Activated CD4-positive, alpha-beta memory T cell treated with anti-CD3 and anti-CD28 coated beads, Interleukin-2, amount 10 ng/mL, durations not matched to agents 7 days and 5 days (primary cell): ENCODE measurements at places on chromosomes 3 and 15. TPM values are rescaled to one million over a fixed set of nuclear protein-coding genes. Genes with fewer than 3 reads are reported as not detected.

The LDHAL6B gene
- not detected for total RNA-seq

DNA sequence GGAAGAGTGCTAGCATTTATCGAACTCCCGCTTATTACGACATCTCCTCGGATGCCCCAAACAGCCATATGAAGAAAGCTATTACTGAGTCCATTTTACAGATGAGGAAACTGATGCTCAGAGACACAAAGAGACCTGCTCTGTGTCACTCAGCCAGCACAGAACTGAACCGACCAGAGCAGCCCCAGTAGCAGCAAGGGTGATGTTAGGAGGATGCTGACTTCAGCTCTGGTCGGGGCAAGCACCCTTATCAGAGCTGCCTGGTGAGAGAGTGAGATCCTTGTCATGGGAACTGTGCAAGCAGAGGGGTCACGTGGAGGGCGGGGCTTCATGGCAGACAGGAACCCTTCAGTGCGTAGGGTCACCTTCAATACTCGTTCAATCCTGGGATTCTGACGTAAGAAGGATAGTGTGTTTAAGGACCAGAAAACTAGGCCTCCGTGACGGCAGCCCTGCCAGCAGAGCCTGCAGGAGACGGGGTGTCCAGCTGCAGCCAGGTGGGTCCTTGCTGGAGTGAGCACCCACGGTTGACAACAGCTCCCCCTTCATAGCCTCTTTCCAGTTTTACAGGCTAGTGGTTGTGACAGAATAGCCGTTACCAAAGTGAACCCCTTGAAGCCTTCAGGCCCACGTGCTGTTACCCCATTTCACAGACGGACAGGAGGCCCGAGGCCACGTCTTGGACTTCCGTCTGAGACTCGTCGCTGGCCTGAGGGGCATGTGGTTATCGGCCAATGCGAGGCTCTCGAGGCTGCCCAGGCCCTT, 12.0 kb upstream of the IQSEC1 start:
- H3K27me3 ChIP-seq, result peaks cover 3% of the 10 kb centered on the region
- peaks cover 2% of the 10 kb centered on the region for H3K4me1 ChIP-seq
- H3K4me3 ChIP-seq, result no peak overlapping the region
- no peak for DNase-seq
- H3K27ac ChIP-seq, result no peak overlapping the region
- no peaks in the 10 kb centered on the region for H3K36me3 ChIP-seq

- no peak overlapping the region for H3K4me3 ChIP-seq
- no peak overlapping the region for H3K27ac ChIP-seq
Observed at GRCh38 chr3:72597756-72598195, 250.5 kb downstream of the SHQ1 start.

GRCh38 chr3:28726840-28727239, 378.2 kb upstream of the AZI2 start:
- H3K4me1 ChIP-seq, result no peaks in the 10 kb centered on the region
- H3K4me3 ChIP-seq, result no peak overlapping the region
- no peaks in the 10 kb centered on the region for H3K36me3 ChIP-seq
- H3K27me3 ChIP-seq, result no peaks in the 10 kb centered on the region

DNA sequence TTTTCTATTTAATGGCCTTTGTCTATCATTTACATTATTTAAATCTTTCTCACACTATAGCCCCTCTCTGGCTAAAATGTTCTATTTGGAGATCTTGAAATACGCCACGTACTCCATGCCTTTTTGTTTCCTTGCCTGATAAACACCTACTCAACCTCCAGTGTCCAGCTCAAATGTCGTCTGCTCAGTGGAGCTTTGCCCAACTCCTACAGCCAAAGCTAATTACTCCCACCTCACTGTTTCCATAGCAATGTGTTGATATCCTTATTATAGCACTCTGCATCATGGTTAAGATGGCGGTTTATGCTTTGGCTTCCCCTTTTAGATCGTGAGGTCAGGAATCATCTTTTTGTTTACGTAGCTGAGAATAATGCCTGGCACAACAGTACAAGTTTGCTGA, 55.9 kb downstream of the NGLY1 start:
- DNase-seq, result no peak
- H3K36me3 ChIP-seq, result peaks cover 41% of the 10 kb centered on the region
- no peak overlapping the region for H3K27ac ChIP-seq
- H3K27me3 ChIP-seq, result no peaks in the 10 kb centered on the region
- no peaks in the 10 kb centered on the region for H3K4me1 ChIP-seq

GRCh38 chr3:79954756-79955155, 187.0 kb upstream of the ROBO1 start:
- no peak overlapping the region for H3K4me3 ChIP-seq
- DNase-seq, result no peak
- no peaks in the 10 kb centered on the region for H3K4me1 ChIP-seq
- H3K27ac ChIP-seq, result no peak overlapping the region

DNA sequence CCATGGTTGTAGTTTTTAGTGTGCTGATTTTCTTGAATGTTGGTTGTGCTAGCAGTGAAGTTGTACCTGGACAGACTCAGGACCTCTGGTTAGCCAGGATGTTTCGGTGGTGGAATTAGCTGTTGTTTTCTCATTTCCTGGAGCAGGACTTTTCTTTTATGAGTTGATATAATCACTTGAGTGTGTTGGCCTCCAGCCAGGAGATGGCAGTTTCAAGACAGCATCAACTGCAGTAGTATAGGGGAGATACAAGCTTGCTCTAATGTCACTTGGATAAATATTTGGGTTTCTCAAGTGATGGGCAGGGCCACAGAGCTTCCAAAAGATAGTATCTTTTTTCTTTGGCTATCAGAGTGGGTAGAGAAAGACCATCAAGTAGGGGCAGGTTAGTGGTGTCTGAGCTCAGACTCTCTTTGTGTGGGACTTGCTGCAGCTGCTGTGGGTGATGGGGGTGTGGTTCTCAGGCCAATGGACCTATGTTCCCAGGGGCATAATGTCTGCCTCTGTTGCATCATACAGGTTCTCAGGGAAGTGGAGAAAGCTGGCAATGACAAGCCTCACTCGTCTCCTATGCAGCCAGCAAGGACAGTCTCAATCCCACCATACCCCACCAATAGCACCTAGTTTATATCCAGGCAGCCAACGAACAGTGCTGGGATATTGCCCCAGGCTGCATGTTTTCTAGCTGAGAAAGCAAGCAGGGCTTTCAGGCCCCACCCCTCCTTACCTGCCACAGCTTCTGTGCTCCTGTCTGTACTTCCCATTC, 14.6 kb upstream of the OR5K2 start:
- peaks cover 5% of the 10 kb centered on the region for H3K27me3 ChIP-seq
- peaks cover 6% of the 10 kb centered on the region for H3K4me1 ChIP-seq
- H3K4me3 ChIP-seq, result no peak overlapping the region
- no peak overlapping the region for H3K27ac ChIP-seq

DNA sequence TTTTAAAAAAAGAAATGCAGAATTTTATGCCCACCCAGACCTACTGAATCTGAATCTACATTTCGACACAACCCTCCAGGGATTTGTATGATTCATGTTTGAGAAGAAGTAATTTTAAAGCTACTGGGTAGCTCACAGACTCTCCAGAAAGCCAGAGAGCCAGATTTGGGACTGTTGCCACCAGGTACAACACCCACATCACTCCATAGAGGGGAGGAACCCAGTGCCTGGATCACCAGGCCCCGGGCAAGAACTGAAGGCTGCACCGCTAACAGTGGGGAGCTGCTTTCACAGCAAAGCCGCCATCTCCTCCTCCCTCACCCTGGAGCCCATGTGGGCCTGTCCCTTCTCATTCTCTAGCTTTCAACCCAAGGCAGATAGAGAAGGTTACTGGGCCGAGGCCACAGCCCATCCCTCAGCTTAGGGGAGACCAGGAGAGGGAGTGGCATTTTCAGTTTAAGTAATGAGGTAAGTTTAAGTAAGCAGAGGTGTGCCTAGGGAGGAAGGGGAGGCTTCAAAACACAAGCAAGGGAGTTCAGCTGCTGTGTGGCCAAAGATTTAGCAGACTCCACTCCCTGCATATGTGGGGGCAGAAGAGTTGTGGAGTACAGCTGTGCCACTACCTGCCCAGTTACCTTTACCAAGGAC, 109.8 kb downstream of the IL12A start:
- peaks cover 7% of the 10 kb centered on the region for H3K27me3 ChIP-seq
- H3K4me3 ChIP-seq, result no peak overlapping the region
- H3K27ac ChIP-seq, result no peak overlapping the region
- H3K36me3 ChIP-seq, result no peaks in the 10 kb centered on the region

DNA sequence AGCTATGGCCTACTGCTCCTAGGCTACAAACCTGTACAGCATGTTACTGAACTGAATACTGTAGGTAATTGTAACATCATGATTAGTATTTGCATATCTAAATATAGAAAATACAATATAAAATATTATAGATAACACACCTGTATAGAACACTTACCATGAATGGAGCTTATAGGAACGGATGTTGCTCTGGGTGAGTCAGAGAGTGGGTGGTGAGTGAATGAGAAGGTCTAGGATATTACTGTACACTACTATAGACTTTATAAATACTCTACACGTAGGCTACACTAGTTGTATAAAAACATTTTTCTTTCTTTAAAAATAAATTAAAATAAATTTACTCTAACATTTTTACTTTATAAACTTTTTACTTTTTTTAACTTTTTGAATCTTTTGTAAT, 224.0 kb upstream of the CBLB start:
- H3K4me3 ChIP-seq, result no peak overlapping the region
- no peak overlapping the region for H3K27ac ChIP-seq
- DNase-seq, result no peak
- H3K4me1 ChIP-seq, result no peaks in the 10 kb centered on the region
- H3K27me3 ChIP-seq, result no peaks in the 10 kb centered on the region
- no peaks in the 10 kb centered on the region for H3K36me3 ChIP-seq

- H3K4me1 ChIP-seq, result peaks cover 51% of the 10 kb centered on the region
- no peaks in the 10 kb centered on the region for H3K36me3 ChIP-seq
- H3K27me3 ChIP-seq, result no peaks in the 10 kb centered on the region
- no peak overlapping the region for H3K4me3 ChIP-seq
Observed at GRCh38 chr15:74387621-74388362, 20.3 kb upstream of the CYP11A1 start.

- no peaks in the 10 kb centered on the region for H3K36me3 ChIP-seq
- H3K27ac ChIP-seq, result no peak overlapping the region
- H3K27me3 ChIP-seq, result no peaks in the 10 kb centered on the region
- DNase-seq, result no peak
- H3K4me3 ChIP-seq, result no peak overlapping the region
Observed at GRCh38 chr3:77394046-77394445, 354.1 kb downstream of the ROBO2 start.

GRCh38 chr3:144175644-144176425, 204.2 kb downstream of the DIPK2A start:
- H3K27ac ChIP-seq, result no peak overlapping the region
- no peaks in the 10 kb centered on the region for H3K36me3 ChIP-seq
- H3K27me3 ChIP-seq, result no peaks in the 10 kb centered on the region

DNA sequence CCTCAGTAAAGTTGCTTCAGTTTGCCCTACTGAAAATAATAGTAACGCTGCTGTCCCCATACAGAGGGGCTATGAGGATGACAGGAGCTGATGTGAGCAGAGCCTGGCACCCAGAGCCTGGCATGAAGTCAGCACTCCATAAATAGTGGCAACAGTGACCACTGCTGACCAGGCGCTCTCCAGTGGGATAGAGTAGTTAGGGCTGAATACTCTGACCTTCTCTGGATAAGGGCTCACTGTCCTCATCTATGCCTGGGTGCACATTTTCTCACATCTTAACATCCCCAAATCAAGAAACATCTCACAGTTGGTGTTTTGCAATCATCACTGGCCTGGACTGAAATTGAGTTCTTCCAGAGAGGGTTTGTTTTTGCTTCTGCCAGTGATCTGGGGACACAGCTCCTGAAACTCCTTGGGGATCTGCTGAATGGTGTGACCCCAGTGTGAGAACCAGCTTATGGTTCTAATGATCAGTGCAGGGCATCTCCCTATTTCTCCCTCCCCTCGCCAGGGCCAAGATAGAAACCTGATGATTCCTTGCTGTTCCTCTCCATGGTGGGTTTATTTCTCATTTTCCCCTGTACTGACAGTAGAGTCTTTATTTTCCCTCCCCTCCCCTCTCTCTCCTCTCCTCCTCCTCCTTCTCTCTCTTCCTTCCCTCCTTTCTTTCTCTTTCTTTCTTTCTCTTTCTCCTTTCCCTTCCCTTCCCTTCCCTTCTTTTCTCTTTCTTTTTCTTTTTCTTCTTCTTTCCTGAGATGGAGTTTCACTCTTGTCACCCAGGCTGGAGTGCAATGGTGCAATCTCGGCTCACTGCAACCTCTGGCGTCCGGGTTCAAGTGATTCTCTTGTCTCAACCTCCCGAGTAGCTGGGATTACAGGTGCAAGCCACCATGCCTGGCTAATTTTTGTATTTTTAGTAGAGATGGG, 3.5 kb upstream of the PCSK6 start:
- DNase-seq, result no peak
- H3K27me3 ChIP-seq, result peaks cover 67% of the 10 kb centered on the region
- H3K4me1 ChIP-seq, result peaks cover 25% of the 10 kb centered on the region
- no peak overlapping the region for H3K27ac ChIP-seq
- H3K4me3 ChIP-seq, result no peak overlapping the region
- no peaks in the 10 kb centered on the region for H3K36me3 ChIP-seq

DNA sequence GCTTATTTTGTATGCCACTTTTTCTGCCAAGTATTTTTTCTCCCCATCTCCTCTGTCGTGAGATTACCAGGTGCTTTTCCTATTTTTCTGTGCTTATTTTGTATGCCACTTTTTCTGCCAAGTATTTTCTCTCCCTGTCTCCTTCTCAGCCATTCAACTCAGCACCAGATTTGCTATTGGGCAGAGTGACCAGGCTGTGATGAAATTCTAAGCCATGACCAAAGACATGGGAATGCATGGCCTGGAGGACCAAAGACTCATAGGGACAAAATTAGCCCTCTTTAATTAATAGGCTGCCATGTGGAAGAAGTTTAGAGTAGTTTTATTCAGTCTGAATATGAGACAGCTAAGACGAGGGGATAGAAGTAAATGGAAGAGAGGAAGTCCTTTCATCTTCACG, 257.4 kb downstream of the SQOR start:
- H3K36me3 ChIP-seq, result no peaks in the 10 kb centered on the region
- no peaks in the 10 kb centered on the region for H3K4me1 ChIP-seq
- no peak overlapping the region for H3K4me3 ChIP-seq
- no peak for DNase-seq
- H3K27ac ChIP-seq, result no peak overlapping the region

GRCh38 chr3:16848007-16848406, 36.7 kb upstream of the PLCL2 start:
- peaks cover 47% of the 10 kb centered on the region for H3K4me1 ChIP-seq
- H3K4me3 ChIP-seq, result no peak overlapping the region
- no peak overlapping the region for H3K27ac ChIP-seq
- peaks cover 8% of the 10 kb centered on the region for H3K36me3 ChIP-seq
- H3K27me3 ChIP-seq, result no peaks in the 10 kb centered on the region
- DNase-seq, result no peak

The SOX2 gene
- not detected for total RNA-seq

The RASGRF1 gene
- total RNA-seq, result not detected

The SEMA3G gene
- total RNA-seq, result 0.18 TPM

GRCh38 chr3:172538368-172539151, 15.3 kb upstream of the TNFSF10 start:
- peak overlapping the region; percentile 87 for H3K27ac ChIP-seq
- peaks cover 46% of the 10 kb centered on the region for H3K4me1 ChIP-seq
- no peak for DNase-seq

The CTXND1 gene
- total RNA-seq, result not detected
